Placental epithelial cell (primary cell): ENCODE measurements at places on chromosomes 2 and 18. TPM values are rescaled to one million over a fixed set of nuclear protein-coding genes. Genes with fewer than 3 reads are reported as not detected.

LGALSL gene
- 2.7 and 3.1 TPM in 2 replicates for total RNA-seq

WNT6 gene
- total RNA-seq, result 1.1 and 21.2 TPM in 2 replicates

IL36B gene
- total RNA-seq, result not detected in 2 replicates

FBLN7 gene
- 4.6 and 26.7 TPM in 2 replicates for total RNA-seq

LOXHD1 gene
- total RNA-seq, result not detected in 2 replicates

C2orf78 gene
- not detected in 2 replicates for total RNA-seq

ZNF804A gene
- total RNA-seq, result under 0.01 and 0.22 TPM in 2 replicates

LRP2 gene
- total RNA-seq, result not detected in 2 replicates

MYO3B gene
- total RNA-seq, result 2.4 and 4.1 TPM in 2 replicates

SULT1C2 gene
- not detected in 2 replicates for total RNA-seq
